ENCODE measurements at places on chromosomes 7 and 10. TPM values are rescaled to one million over a fixed set of nuclear protein-coding genes. Genes with fewer than 3 reads are reported as not detected.

GRCh38 chr7:92850516-92850915, 14.1 kb upstream of the CDK6 start:
- no peak for DNase-seq

DNA sequence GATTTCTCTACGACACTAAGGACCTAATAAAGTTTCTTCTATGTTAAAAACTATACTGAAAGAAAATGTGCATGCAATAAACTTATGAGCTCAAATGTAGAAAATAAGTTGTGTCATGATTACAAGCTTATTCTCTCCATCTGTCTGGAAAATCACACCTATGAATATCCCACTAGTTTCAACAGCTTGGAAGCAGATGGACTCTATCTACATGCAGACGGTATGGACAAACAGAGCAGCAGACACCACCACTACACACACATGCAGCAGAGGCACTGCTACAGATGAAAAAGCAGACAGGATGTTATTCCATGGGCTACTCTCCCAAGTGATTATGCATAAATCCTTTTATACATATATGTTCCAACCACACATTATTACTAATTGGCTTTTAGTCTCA, 123.4 kb upstream of the TARP start:
- DNase-seq: no peak

GRCh38 chr7:104971290-104972071, 42.5 kb upstream of the KMT2E start:
- DNase-seq: no peak

- no peak for DNase-seq
Measured at GRCh38 chr10:35699848-35700486, 57.9 kb upstream of the FZD8 start.

Gene MMRN2
- polyA plus RNA-seq: 19.8 TPM

- DNase-seq: peak; percentile 82
Measured at GRCh38 chr7:143884969-143885559, 16.9 kb downstream of the TCAF1 start.

GRCh38 chr10:45379891-45380540, 6.0 kb downstream of the ALOX5 start:
- peak; percentile 33 for DNase-seq

DNA sequence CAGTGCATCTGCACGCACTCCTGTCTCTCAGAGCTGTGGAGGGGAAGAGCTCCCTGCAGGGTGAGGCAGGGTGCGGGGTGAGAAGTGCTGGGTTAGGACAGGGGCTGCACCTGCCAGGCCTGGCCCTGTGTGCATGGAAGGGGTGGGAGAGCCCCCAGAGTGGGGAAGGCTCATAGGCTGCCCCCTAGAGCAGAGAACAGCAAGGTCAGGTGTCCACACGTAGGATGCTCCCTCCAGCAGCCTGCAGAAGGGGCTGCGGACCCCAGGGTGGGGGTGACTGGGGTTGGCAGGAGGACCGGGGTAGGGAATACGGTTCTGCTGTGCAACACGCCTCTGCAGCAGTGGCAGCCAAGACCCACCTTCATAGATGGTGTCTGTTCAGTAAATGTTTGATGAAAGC, 208.6 kb downstream of the PTPRN2 start:
- no peak for DNase-seq

Gene TSPAN33
- 7.4 TPM for polyA plus RNA-seq

DNA sequence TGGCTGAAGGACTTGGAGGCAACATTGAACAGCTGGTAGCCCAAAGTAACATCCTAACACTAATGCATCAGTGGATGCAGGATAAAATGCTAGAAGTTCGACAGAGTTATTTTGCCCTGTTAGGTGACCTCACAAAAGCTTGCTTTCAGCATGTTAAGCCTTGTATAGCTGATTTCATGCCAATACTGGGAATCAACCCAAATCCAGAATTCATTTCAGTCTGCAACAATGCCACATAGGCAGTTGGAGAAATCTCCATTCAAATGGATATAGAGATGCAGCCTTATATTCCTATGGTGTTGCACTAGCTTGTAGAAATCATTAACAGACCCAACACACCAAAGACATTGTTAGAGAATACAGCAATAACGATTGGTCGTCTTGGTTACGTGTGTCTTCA, 62.9 kb downstream of the CCSER2 start:
- no peak for DNase-seq

Gene EIF5AL1
- 0.45 TPM for polyA plus RNA-seq

- no peak for DNase-seq
Measured at GRCh38 chr7:138237995-138238394, 161.7 kb downstream of the AKR1D1 start.

Gene TMEM176B
- 114 TPM for polyA plus RNA-seq

Gene SPRN
- polyA plus RNA-seq: 0.11 TPM

DNA sequence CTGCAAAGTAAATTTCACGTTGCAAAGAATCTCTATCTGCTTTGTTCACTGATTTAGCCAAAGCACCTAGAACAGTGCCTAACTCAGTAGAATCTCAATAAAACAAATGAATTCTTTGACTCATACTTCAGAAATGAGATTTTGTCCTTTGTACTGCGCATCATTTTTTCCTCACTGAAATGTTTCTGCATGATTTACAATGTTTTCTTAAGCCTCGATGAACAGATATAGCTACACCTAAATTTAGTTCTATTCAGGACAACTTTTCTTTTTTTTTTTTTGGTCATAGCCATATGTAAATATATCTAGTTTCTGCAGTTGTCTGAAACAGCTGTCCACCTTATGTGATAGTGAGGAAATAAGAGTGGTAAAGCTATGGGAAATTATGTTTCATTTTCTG, 15.3 kb downstream of the GNAT3 start:
- DNase-seq: no peak

- DNase-seq: peak; percentile 62
Measured at GRCh38 chr7:44293561-44294324, 31.7 kb downstream of the CAMK2B start.

DNA sequence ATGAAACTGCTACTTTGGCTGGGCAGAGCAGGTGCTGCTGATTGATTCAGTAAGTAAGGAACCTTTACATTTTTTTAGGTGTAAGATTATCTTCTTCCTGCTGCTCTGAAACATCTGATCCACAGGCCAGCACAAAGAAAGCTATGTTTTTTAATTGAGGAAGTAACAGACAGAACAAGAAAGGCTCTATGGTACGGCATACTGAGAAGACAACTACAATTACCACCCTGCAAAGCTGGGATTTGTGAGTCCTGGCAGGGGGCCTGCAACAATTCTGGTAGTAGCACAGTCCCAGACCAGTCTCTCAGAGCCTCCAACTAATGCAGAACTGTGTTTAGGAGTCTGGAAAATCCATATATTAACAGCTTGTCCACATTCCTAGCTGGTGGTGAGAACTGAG, 103.0 kb upstream of the LRRTM3 start:
- DNase-seq: peak; percentile 32

- DNase-seq: no peak
Measured at GRCh38 chr7:149133028-149133710, 7.0 kb upstream of the ZNF425 start.

Gene CDH23
- 2.9 TPM for polyA plus RNA-seq

- DNase-seq: no peak
Measured at GRCh38 chr7:147535701-147536111, 1054.9 kb upstream of the C7orf33 start.

DNA sequence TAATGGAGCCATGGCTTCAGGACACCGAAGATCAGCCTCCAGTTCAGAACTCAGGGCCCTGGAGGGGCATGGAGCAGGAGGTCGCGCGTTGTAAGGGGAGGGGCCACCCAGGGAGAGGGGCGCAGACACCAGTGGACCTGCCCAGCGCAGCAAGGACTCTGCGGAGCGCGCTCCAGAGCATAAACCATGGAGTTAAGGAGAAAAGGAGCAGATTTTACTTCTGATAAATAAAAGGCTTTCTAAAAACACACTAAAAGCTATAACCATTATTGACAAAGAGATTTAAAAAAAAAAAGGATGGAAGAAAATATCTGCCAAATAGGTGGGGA, 10.5 kb downstream of the CALY start:
- no peak for DNase-seq

- no peak for DNase-seq
Measured at GRCh38 chr7:137753067-137753466, 93.7 kb downstream of the DGKI start.

- DNase-seq: no peak
Measured at GRCh38 chr7:25860275-25861163, 291.5 kb upstream of the NFE2L3 start.

DNA sequence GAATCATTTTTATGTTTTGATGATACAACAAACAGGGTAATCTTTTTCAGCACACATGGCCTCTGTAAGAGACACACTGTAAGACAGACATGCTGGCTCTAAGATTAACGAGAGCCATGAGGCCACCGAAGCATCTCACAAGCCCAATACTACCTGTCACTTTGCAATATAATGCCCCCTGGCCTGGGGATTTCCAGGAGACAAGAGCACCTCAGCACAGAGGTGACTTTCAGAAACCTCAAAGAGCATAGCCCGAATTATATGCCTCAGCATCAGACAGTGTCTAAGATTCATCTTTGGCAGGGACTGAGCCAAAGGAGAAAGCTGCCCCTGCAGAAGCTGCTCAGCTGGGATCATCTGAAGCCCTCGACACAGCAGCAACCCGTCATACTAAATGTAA, 44.2 kb upstream of the TMEM213 start:
- DNase-seq: no peak

Gene CTAGE8
- polyA plus RNA-seq: 0.23 TPM

Gene SEMA3C
- polyA plus RNA-seq: 10.1 TPM

Gene NUTM2E
- polyA plus RNA-seq: not detected

- no peak for DNase-seq
Measured at GRCh38 chr7:19747740-19748339, 25.6 kb downstream of the TMEM196 start.

Gene NPSR1
- not detected for polyA plus RNA-seq

Gene C10orf67
- 0.27 TPM for polyA plus RNA-seq

DNA sequence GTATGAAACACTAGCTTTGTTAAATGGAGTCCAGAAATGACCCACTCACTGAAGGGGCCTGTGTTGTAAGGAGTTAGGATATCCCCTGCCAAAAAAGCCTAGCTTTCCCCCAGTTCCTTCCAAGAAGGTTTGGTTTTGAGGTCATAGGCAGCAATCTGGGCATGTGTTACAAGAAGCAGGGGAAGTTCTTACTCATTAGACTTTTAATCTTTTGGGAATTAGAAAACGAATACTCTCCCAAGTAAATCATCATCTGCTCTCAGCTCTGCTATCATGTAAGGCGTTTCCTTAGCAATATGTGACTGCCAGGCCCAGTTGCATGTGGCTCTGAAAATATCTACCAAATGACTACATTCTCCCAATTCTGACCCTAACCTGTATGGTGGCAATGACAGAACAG, 3.7 kb downstream of the NOD1 start:
- DNase-seq: peak; percentile 57

DNA sequence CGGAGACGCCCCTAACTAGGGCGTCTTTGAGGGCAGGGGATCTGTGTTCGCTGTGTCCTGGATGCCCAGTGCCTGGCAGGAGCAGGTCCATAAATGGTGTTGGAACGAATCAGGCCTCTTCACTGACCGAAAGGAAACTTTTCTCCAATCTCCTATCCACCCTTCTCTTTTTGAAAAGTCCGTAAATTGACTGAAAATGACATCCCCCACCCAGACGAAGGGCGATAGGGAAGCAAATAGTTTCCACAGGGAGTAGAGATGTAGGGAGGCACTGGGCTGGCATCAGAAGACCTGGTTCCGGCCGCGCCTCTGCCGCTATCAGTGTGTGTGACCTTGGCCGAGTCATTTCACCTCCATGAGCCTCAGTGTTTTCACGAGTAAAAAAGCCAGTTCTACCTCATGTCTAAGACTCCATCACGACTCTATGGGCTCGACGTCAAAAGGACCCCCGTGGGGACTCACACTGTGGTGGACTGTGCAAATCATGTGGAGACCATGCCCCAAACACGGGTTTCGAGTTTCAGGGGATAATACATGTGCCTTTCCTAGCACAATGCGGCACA, 497 bp upstream of the RAB11FIP2 start:
- DNase-seq: peak; percentile 32
